ENCODE measurements at places on chromosomes 2 and 18.

GRCh38 chr2:217816396-217816869, 186.4 kb downstream of the TNS1 start:
- DNase-seq: no peak

GRCh38 chr2:115369400-115369799, 927.0 kb downstream of the DPP10 start:
- DNase-seq: no peak

GRCh38 chr18:33123862-33124518, 316.5 kb downstream of the CCDC178 start:
- DNase-seq: peak; percentile 92

DNA sequence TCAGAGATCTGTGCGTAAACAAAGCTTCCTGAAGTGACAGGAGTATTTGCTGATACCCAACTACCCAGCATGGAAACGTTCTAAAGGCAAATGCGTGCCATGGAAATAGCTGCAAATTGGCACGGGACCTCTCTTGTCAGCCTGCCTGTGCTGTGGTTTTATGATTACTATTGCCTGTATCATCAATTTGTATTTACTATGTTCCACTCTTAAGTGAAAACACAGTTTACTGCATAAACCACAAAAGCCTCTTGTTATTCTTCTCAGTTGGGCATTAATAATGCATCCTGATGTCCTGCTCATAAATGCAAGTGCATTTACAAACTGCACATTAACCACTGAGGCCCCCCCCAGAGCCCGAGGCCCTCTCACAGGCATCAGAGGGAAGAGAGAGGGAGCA, 196.6 kb upstream of the SLC35G4 start:
- no peak for DNase-seq

- no peak for DNase-seq
Observed at GRCh38 chr2:192697880-192698279, 503.1 kb upstream of the TMEFF2 start.

- DNase-seq: no peak
Observed at GRCh38 chr18:61703508-61703907, 189.3 kb downstream of the RNF152 start.

- no peak for DNase-seq
Observed at GRCh38 chr2:172147944-172148650, 45.4 kb upstream of the DLX2 start.

GRCh38 chr2:119291588-119292167, 68.0 kb downstream of the STEAP3 start:
- DNase-seq: no peak

GRCh38 chr2:216897561-216898203, 37.8 kb upstream of the TNP1 start:
- DNase-seq: no peak

DNA sequence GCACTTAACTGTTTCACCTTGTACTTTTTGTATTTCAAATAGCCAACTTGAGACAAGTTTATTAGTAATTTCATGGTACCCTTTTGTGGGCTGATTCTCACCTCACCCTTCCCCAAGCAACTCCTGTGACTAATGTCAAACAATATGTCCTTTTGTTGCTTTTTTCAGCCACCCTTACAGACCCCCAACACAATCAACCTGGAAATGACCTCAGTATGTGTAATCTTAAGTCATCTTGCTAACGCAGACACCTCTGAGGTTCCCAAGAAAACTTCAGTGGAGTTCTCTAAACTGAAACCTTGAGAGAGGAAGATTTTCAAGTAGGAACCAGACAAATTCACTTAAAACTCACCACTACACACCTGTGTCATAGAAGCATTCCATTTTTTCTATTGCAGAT, 69.5 kb downstream of the KYNU start:
- DNase-seq: no peak

- no peak for DNase-seq
Observed at GRCh38 chr2:45781464-45781811, 130.0 kb downstream of the PRKCE start.

DNA sequence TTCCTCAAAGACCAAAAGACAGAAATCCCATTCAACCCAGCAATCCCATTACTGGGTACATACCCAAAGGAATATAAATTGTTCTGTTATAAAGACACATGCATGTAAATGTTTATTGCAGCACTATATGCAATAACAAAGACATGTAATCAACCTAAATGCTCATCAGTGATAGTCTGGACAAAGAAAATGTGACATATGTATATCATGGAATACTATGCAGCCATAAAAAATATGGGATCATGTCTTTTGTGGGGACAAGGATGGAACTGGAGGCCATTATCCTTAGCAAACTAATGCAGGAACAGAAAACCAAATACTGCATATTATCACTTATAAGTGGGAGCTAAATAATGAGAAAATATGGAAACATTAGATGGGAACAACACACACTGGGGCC, 2.7 kb upstream of the HNMT start:
- no peak for DNase-seq

GRCh38 chr2:157307021-157307420, 18.6 kb downstream of the ERMN start:
- DNase-seq: no peak

DNA sequence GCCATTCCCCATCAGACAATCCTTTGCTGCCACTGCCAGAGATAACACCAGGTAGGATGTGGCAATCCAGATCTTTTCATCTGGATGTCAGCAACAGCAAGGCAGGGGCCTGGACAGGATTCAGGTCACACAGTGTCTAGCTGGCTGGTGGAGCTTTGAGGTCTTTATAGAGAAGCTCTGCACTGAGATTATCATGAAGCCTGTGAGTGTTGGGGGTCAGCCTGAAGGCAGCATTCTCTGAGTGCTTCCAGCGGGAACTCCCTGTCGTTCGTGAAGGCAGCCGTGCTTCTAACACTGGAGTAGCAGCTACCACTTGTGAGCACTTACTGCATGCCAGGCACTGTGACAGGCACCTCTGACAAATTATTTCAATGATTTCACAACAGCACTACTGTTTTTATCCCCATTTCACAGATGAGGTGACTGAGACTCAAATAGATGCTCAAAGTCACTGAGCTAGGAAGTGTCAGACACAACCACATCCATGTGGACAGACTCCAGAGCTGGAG, 85.7 kb downstream of the SEMA4F start:
- no peak for DNase-seq

DNA sequence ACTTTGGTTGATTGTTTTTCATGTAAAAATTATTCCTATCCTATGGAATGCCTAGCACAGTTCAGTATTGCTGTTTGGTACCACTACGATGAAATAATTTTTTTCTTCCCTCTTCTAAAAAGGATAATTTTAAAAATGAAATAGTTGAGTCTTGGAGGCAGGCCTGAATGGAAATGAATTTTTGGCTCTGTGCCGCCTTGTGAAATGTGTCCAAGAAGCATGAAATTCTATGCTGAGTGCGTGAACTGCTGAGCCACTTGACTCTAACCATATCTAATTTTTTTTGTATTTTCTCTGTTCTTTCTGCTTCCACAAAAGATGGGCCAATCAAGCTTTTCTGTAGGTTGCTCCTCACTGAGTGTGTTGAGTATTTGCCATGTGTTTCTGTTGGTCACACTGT, 95.0 kb downstream of the PRPF40A start:
- DNase-seq: no peak

GRCh38 chr2:217585362-217585761, 417.4 kb downstream of the TNS1 start:
- no peak for DNase-seq

GRCh38 chr2:146847846-146848245, 997.0 kb upstream of the ACVR2A start:
- no peak for DNase-seq

GRCh38 chr2:183610724-183611123, 486.5 kb downstream of the NUP35 start:
- no peak for DNase-seq

- DNase-seq: no peak
Observed at GRCh38 chr2:69743847-69744264, 1.9 kb downstream of the ANXA4 start.

DNA sequence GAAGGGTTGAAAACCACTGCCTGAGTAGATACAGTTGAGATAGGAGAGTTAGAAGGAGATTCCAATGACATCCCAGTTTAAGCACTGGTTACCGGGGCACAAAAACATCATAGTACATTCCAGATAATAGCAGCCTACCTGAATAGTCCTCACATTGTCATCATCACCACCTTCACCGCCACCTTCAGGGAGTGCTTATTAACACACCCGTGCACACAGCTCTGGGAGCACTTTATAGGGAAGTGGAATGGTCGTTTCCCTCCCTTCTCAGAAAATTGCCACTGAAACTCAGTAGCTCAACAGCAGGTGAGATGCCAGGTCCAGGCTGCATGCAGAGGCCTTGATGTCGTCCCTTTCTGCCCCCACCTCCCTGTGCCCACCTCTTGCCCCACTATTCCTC, 8.2 kb downstream of the SERPINB7 start:
- no peak for DNase-seq

DNA sequence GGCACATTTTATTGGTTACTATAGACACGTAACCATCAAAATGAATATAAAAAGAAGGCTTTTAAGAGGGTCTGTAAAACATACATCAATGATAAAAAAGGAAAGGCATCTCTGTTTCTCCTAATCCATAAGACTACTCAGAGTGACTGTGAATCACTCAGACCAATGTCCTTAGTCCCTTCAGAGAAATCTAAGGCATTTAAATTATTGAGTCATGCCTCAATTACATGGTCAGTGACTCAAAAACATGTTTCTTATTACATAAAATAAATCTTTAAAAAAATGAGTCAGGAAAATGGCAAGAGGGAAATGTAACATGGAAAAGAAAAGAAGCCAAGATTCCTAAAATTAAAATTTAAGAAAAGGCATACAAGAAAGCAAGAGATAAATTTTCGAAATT, 146.6 kb downstream of the ERBB4 start:
- DNase-seq: no peak

DNA sequence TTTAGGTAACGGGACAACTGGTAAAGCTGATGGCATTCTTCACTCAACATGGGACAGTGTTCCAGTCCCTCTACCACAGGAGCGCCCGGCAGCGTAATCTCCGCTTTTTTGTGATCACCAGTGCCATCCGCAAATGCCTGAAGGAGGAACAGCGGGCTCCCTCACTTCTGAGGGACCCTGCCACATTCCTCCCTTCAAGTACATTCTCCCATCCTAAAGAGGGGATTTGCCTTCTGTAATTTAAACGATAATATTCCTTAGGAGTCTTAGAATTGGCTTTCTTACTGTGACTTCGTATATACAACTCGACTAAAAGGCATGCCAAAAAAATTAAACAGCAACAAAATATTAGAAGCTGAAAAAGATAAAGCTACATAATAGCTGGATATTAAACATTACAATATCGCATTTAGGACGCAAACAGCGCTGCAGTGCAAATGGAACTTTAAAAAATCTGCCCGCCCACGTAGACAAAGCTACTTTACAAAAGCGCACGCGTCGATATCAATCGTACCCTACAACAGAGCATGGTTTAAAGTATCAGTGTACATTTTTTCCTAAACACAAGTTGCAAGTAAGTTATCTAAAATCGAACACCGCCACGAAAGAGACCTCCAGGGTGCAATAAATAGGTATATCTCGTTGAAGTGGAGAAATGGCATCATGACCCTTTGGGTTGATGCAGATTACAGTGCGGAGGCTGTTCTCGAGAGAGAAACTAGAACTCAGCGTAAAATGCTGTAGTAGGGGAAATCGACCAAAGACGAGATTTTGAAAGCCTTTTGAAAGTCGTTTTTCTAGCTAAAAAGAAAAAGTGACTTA, 2.3 kb upstream of the VSNL1 start:
- no peak for DNase-seq

DNA sequence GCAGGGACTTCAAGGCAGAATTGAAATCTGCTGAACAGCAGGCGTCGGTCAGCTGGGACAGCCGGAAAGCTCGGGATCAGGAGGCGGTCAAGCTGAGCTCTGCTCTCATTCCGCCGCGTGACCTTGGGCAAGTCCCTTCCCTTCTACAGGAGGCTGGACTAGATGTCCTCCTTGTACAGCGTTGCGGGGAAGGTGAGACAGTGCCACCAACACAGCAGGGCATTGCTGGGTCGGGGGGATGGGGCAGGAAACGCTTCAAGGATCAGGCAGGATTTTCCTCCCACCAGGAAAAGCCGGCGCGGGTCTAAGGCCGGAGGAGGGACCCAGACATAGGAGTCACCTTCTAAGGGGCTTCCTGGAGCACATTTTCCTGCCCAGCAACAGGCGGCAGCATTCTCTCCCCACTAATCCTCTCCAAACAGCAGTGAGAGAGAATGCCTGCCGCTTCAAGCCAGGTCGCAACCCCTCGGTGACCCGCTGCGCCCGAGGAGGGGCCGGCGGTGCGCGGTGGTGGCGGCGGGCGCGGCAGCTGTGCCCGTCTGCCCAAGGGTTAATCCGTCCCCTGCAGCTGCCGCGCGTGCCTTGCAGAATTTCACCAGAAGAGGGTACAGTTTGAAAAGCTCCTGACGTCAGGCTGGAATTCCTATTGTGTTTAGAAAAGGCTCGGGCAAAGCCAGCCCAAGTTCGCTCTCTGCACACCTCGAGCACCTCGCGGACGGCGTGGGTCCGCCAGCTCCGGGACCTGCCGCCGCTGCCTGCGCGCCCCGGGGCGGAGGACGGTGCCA, at the start of gene KCNF1:
TSS of gene KCNF1 (plus strand) at position 644 of the 785 bp plus-strand sequence. CDS start 493 bp downstream, outside the sequence.
- peak; percentile 49 for DNase-seq

DNA sequence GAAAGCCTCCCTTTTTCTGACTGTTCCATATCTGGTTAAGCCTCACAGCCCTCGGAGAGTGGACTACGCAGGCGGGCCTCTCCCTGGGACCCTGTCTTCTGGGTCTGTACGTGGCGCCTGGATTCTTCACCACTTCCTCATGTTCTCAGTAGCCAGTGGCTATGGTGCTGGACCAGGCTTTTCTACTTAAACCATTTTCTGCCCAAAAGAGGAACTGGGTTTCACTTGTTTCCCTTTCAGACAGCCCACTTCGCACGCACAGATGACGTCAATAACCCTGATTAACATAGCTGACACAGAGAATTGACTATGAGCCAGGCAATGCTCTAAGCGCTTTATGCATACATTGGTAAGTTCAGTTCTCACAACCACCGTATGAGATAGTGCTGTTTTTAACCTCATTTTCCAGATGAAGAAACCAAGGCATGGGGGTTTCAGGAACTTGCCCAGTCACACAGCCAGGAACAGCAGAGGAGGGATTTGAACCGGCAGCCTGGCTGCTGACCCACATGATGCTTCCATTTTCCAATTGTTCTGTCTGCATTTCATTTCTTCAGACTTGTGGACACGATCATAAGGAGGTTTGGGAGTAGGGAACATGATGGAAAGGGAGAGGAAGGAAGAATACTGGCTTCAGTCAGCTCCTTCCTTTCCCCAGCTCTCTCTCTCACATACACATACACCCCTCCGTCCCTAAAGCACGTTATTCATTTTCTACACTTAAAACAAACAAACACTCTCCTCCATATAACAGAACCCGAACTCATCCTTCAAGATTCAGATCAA, 41.7 kb downstream of the MYOM1 start:
- DNase-seq: no peak
